Caco-2 (cell line): ENCODE measurements at places on chromosomes 2 and 18. TPM values are rescaled to one million over a fixed set of nuclear protein-coding genes. Genes with fewer than 3 reads are reported as not detected.

The NAT8 gene
- not detected in 2 replicates for total RNA-seq

The GDF7 gene
- total RNA-seq = 1.7 and 1.8 TPM in 2 replicates

The CRYGC gene
- total RNA-seq = not detected in 2 replicates

The ADGRF3 gene
- 0.09 and 0.18 TPM in 2 replicates for total RNA-seq

The CNTNAP5 gene
- 0.07 and 0.14 TPM in 2 replicates for total RNA-seq

The WIPF1 gene
- 5.1 and 5.2 TPM in 2 replicates for total RNA-seq

The CCDC148 gene
- 5.3 and 6.3 TPM in 2 replicates for total RNA-seq

The CDCA7 gene
- total RNA-seq = 51.1 and 58.1 TPM in 2 replicates

The TCF7L1 gene
- total RNA-seq = 27.7 and 29.0 TPM in 2 replicates

The RESP18 gene
- not detected in 2 replicates for total RNA-seq

The CPLX4 gene
- total RNA-seq = not detected in 2 replicates

The ITPRID2 gene
- 54.8 and 62.0 TPM in 2 replicates for total RNA-seq

The STEAP3 gene
- 20.1 and 20.4 TPM in 2 replicates for total RNA-seq

The CCDC102B gene
- 0.60 and 1.1 TPM in 2 replicates for total RNA-seq

The BCL11A gene
- 0.21 and 0.29 TPM in 2 replicates for total RNA-seq

The DSG1 gene
- total RNA-seq = not detected in 2 replicates

The FZD7 gene
- total RNA-seq = 40.4 and 41.4 TPM in 2 replicates

The TCF23 gene
- total RNA-seq = not detected in 2 replicates

The FOXI3 gene
- 0.14 TPM in 1 of 2 replicates, not detected in the other for total RNA-seq

The SCN1A gene
- total RNA-seq = not detected in 2 replicates

DNA sequence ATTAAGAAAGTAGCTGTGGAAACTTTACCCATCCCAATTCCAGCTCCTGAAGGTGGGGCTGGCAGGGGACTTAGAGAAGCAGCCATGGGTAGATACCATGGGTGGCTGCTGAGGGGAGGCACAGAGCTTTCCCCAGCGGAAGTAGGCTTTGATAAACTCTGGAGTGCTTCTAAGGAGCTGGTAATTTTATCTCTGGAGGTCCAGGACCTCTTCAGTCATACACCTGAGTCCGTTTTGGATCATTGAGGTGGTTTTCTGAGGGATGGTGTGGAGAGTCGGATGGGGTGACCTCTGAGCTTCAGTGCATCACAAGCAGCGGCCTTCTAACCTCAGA, 36.7 kb upstream of the BMP10 start:
- DNase-seq = no peak

GRCh38 chr18:8242151-8242696, 367.0 kb upstream of the RAB12 start:
- no peak for DNase-seq

DNA sequence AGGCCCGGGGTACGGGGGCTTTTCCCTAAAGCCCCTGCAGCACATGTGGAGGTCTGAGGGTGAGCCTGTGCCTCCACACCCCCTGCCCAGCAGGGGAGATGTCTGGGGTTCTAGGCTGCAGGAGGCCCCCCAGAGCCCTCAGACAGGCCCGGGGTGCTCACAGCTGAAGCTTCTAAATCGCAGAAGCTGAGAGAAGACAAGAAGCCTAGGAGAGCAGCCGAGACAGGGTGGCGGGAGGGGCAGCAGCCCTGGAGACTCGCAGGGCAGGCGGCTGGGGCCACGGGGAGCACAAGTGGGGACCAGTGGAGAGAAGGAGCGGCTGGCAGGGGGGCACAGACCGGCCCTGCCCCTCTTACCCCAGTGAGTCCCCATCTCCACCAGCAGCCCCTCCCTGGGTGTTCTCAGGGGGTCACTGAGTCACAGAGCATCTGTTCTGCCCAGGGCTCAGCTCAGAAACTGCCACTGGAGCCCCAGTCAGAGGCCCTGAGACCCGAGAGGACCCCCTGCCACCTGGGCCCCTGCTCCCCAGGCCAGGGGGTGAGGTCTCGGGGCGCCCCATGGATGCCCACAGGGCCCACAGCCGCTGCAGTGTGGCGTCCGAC, 26.1 kb downstream of the GPC1 start:
- no peak for DNase-seq

DNA sequence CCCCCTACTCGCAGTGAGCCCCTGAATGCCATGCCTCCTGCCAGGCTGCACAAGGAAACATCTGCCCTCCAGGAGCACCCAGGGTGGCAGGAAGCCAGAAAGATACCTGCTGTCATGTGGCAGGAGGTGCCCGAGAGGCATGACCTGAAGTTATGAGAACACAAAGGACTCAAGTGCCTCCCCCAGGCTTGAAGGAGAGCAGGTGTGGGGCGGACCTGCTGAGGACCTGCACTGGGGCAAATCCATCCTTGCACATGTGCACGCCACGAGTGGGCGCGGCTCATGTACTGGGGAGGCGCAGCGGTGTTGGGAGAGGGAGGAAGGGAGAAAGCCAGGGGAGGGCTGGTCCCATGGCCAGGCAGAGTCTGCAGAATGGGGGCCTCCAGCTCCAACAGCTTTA, 26.9 kb downstream of the SDC1 start:
- no peak for DNase-seq

DNA sequence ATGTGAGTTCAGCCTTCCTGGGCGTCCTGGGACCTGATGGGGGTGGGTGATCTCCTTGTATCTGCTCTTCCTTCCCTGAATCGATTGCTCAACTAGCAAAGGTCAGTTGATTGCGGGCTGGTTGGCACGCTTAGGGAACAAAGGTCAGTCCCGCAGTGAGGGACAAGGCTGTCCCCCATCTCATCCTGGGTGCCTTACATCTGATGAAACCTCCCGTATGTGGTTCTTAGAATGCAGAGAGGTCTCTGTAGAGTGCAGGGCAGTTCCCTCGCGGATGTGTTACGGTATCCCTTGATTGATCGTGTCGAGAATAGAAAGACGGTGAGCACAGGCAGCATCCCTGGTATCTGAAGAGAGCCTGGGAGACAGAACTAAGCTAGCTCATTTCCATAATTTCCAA, 56.4 kb upstream of the RBM44 start:
- no peak for DNase-seq

GRCh38 chr2:163247156-163247846, 408.7 kb upstream of the KCNH7 start:
- no peak for DNase-seq

DNA sequence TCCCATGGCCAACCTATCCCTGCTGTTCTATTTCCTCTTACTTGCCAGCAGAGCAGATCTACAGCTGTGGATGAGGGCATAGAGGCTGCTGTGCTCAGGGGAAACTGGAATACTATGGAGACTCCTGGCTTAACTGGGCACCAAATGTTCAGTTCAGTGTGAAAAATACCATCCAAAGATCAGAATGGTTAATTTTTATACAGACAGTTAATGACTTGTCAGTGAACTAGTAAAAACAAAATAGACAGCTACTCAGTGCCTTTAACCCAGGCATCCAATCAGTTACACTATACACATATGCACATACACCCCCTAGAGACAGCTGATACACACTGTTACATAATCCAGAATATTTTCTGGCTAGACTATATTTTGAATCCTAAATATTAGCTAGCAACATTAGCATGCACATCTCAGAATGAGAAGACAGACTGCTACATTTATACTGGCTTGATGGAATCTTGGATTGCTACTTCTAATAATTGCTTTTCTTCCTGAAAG, 59.1 kb upstream of the WIPF1 start:
- DNase-seq = no peak

- no peak for DNase-seq
These were observed 14.9 kb upstream of the HPCAL1 start for GRCh38 chr2:10287761-10288160.

DNA sequence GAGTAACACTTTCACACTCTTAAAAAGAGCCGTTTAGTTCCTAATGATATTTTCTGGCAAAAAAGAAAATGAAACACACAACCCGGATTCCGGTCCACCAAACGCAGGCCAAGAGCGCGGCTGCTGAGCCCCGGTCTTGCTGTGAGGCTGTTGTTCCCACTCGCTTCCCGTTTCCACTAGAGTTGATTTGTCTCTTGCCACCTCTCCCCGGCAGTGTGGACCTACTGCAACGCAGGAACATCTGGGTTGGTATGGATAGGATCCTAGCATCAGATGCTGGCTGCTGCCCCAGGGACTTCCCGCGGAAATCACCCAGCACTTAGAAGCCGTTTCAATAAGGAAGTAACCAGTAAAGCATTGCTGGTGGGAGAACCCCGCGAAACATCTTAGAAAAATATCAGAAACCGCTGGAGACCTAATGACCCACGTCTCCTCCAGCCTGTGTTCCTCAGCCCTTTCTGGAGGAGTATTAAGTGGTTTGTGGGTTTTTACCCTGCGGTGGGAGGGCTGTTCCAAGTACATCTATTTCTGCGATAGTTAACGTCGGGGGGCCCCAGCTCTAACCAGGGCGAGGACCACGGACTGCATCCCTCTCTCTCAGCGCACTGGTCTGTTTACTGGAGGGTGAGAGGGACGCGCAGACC, 939 bp downstream of the DOCK10 start:
- DNase-seq = no peak

DNA sequence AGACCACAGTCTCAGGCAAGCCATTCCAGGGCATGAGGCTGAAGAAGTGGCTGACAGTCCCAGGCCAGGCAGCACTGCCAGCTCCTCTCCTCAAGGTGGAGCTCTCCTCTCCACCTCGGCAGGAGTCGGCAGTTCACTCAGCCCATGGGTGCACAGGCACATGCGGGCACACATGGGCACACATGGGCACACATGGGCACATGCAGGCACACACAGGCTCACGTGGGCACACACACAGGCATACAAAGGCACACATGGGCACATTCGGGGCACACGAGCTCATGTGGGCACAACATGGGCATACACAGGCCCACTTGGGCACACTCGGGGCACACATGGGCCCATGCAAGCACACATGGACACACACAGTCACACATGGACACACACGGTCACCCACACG, 65.3 kb upstream of the TAF1B start:
- no peak for DNase-seq

GRCh38 chr2:114218383-114218782, 224.1 kb upstream of the DPP10 start:
- no peak for DNase-seq

- DNase-seq = no peak
These were observed 183.7 kb downstream of the NRP2 start for GRCh38 chr2:205865905-205866441.

- no peak for DNase-seq
These were observed 416.7 kb downstream of the ARHGAP15 start for GRCh38 chr2:143545949-143546255.

- DNase-seq = no peak
These were observed 161.5 kb upstream of the FOSL2 start for GRCh38 chr2:28231110-28231631.

DNA sequence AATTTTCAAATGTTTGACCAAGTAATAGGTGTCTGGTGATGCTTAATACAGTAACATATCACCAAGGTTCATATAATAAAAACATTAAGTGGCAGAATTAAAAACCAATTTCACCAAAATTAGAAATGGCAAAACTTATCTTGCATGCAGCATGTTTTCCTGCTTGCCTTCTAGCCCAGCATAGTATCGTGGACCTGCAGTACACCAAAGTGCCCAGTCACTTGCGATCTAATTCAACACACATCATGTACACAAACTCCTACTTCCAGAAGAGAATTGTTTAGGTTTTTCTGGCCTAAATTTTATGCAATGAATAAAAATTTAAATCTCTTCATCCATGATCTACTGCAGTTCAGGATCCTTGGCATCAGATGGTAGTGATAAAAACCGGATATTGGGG, 28.9 kb downstream of the LPIN2 start:
- DNase-seq = no peak

DNA sequence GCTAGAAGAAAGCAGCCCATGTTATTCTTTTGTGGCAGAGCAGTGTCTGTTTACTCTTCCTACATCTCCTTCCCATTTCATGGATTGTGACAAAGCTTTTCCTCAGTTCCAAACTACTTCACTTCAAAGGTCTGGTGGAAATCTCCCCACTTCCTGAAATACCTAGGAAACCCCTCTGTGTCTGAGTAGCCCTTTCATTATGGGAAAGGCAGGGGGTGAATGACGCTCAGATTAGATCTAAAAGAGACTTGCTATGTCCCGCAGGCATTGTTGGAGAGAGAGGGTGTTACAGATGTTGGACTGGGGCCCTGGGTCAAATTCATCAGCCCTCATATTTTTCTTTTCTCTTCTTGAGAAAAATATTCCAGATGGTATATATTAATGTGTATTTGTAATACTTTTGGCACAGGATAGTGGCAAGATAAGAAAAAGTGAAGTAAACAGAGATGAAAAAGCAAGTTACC, 675.0 kb downstream of the IRS1 start:
- no peak for DNase-seq

GRCh38 chr2:31922542-31923408, 88.0 kb downstream of the MEMO1 start:
- no peak for DNase-seq

GRCh38 chr2:233449081-233449901, 95.0 kb downstream of the DGKD start:
- DNase-seq = no peak

DNA sequence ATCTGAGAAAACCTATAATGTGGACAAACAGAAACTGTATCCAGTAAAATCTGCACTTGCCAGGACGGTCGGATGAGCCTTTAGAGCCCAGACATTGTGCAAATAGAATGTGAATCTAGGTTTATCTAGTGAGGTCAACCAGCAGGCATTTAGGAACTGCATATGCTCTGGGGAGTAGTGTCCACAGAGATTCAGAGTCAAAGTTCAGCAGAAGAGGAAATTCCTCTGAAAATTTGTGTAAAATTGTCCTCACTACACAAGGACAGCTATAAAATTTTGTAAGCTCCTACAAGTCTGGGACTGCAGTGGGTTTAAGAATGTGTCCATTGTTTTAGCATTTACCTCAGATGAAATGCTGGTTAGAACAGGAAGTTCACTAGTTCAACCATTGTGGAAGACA, 9.8 kb upstream of the NDUFV2 start:
- peak; percentile 55 for DNase-seq

- DNase-seq = no peak
These were observed 34.9 kb downstream of the CIB4 start for GRCh38 chr2:26605999-26606846.

DNA sequence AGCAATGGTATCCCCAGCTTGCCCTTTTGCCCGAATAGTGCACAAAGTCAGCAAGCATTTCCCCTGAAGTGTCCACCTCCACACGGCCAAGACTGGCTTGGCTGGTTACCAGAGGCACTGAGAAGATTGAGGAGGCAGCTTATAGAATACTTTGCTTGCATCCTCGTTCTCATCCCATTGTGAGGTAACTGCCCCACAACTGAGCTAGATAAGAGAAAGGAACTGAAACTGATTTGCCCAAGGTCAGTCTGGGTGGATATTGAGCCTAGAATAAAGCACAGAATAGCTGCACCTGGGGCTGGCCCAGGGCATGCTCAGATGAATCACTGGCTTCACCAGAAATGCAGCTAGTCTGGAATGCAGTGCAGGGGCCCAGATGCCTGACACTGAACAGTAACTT, 32.7 kb upstream of the MAP4K3 start:
- peak; percentile 60 for DNase-seq

DNA sequence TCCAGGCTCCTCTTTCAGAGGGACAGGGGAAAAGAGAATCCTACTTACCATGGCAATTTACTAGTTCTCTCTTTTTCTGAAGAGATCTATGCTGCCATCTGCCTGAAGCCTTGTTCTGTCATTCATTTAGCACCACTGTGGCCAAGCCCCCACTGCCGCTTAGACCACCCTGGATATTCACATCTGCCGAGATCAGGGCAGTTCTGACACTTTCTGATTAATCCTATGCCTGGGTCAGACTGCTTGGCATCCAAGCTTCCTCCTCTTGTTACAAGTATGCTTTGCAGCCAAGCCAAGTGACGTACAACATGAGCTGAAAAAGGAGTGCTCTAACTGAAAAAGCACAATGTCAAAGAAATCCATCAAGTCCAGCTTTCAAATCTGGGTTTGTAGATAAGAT, 332.6 kb downstream of the SUCLG1 start:
- no peak for DNase-seq
